ENCODE measurements at places on chromosomes 16 and 17. TPM values are rescaled to one million over a fixed set of nuclear protein-coding genes. Genes with fewer than 3 reads are reported as not detected.

CD300E gene
- not detected for total RNA-seq

DNA sequence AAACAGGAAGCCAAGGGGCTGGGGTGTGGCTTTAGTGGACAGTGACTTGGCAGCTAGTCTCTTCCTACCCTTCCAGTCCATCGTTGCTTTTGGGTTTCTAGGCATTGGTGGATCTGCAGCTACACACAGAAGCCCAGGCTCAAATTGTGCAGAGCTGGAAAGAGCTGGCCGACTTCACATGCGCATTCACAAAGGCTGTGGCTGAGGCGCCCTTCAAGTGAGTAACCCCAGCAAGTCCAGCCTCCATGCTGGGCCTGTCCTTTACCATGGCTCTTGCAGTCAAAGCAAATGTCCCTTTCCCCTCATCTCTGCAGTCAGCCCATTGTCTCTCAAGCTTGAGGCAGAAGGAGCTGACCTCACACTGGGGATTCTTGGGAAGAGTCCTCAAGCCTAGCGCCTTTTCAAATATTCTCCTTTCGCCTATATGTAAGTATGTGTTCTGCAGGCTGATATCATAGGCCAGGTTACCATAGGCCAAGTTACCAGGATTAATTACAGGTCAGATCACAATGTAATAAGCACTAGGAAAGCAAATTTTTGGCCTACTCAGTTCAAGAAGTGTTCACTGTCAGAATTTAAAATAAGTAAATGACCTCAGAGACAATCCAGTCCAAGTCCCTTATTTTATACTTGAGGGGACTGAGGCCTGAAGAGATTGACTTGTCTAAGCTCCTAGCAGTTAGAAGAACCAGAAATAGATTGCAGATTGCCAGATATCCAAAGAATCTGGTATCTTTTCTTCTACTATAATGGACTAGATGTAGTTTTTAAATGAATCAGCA is 6.5 kb downstream of the EME1 start:
- H3K27me3 ChIP-seq = no peaks in the 10 kb centered on the region
- no peak overlapping the region for H3K27ac ChIP-seq
- H3K36me3 ChIP-seq = peaks cover 48% of the 10 kb centered on the region
- no peak for DNase-seq

DNA sequence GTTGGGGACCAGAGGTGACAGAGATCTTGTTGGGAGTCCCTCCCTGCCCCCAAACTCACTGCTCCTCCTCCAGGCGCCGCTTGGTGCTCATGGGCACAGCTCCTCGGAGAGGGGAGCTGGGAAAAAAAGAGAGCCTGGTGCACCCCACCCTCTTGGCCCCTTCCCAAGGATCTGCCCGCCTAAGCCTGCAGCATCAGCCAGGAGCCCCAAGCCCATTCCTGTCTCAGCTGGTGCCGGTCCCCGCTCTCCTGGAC is 400 bp downstream of the HCFC1R1 start:
- H3K4me3 ChIP-seq = peak overlapping the region; percentile 82
- H3K36me3 ChIP-seq = peaks cover 48% of the 10 kb centered on the region
- peaks cover 23% of the 10 kb centered on the region for H3K4me1 ChIP-seq
- peak overlapping the region; percentile 94 for H3K27ac ChIP-seq
- no peaks in the 10 kb centered on the region for H3K27me3 ChIP-seq

TPSB2 gene
- not detected for total RNA-seq

- H3K36me3 ChIP-seq = peaks cover 41% of the 10 kb centered on the region
- no peaks in the 10 kb centered on the region for H3K27me3 ChIP-seq
- H3K4me1 ChIP-seq = no peaks in the 10 kb centered on the region
Observed at GRCh38 chr16:70381604-70382342, 35.1 kb downstream of the DDX19A start.

DNA sequence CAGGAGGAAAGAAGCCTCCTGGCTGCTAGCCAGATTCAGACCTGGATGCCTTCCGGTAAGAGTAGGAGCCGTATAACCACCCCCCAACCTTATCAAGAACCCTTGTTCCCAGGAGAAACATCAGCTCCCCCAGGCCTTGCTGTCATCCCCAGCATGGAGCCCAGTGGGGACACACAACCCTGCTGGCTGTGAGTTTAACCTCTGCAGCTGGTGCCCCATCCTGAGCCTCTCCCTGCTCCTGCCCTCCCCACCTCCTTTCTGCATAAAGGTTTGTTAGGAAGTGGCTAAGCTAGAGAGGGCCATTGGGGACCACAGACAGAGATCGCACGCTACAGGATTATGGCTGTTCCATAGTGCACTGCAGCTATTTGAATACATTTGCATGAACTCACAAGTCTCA is 55.5 kb upstream of the RPL38 start:
- DNase-seq = no peak
- no peak overlapping the region for H3K4me3 ChIP-seq
- no peaks in the 10 kb centered on the region for H3K4me1 ChIP-seq
- H3K36me3 ChIP-seq = no peaks in the 10 kb centered on the region

GRCh38 chr16:48317614-48318315 is 67.4 kb downstream of the SIAH1 start:
- peaks cover 50% of the 10 kb centered on the region for H3K36me3 ChIP-seq
- DNase-seq = peak; percentile 24
- no peak overlapping the region for H3K27ac ChIP-seq
- H3K4me3 ChIP-seq = no peak overlapping the region
- H3K27me3 ChIP-seq = no peaks in the 10 kb centered on the region
- H3K4me1 ChIP-seq = no peaks in the 10 kb centered on the region

COQ7 gene
- total RNA-seq = 21.4 TPM

GRCh38 chr17:80453998-80454556 is 22.3 kb downstream of the NPTX1 start:
- H3K4me1 ChIP-seq = peaks cover 9% of the 10 kb centered on the region
- H3K4me3 ChIP-seq = peak overlapping the region; percentile 92
- H3K27me3 ChIP-seq = no peaks in the 10 kb centered on the region
- H3K36me3 ChIP-seq = no peaks in the 10 kb centered on the region

DNA sequence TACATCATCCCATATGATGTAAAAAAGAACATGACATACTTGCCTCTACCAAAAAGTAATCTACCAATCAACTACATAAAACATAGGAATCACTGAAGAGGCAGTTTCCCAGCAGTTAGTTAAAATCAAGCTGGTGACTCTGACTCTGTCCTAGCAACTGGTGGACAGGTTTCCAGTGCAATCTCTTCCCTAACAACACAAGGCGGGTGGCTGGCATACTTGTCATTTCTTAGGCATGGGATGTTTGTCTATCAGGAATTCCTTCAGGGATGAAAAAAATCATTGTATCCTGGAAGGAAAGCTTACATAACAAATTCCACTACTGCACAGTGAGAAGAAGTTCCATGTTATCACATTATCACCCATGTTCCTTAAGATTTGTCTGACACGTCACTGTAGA is 50.9 kb downstream of the HELZ start:
- H3K4me3 ChIP-seq = no peak overlapping the region
- DNase-seq = no peak
- peaks cover 11% of the 10 kb centered on the region for H3K4me1 ChIP-seq
- no peak overlapping the region for H3K27ac ChIP-seq

DNA sequence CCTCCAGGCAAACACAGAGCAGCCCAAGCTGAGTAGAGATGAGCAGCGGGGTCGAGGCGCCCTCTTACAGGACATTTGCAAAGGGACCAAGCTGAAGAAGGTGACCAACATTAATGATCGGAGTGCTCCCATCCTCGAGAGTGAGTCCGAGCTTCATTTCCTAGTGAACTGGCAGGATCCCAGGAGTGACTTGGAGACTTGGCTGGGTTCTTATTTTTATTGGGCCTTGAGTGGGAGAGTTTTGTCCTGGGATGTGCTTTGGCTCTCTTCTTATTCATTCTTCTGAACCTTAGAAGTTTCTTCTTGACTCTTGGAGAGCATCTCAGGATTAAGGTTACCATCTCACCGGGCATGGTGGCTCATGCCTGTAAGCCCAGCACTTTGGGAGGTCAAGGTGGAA is 27.2 kb upstream of the CDC6 start:
- H3K27ac ChIP-seq = no peak overlapping the region
- H3K4me1 ChIP-seq = no peaks in the 10 kb centered on the region
- DNase-seq = no peak
- H3K27me3 ChIP-seq = no peaks in the 10 kb centered on the region

MLST8 gene
- total RNA-seq = 87.6 TPM

DNA sequence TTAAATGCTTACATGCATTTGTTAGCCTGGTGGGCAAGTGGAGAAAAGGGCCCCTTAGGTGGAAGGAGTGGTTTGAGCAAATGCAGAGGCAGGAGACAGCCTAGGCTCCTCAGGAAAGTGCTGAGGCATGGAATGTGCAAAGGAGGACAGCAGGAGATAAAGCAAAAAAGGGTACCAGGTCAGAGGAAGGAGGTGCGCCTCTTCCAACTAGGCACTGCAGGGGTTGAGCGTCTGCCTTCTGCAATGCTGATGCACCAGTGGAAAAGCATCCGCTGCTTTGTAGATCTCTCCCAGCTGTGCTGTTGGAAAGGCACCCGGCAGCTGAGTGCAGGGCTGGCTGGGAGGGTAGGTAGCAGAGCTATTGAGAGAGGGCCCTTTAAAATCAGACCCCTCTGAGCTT is 287.0 kb upstream of the XYLT1 start:
- DNase-seq = no peak
- no peaks in the 10 kb centered on the region for H3K36me3 ChIP-seq
- no peaks in the 10 kb centered on the region for H3K27me3 ChIP-seq
- no peak overlapping the region for H3K4me3 ChIP-seq

DNA sequence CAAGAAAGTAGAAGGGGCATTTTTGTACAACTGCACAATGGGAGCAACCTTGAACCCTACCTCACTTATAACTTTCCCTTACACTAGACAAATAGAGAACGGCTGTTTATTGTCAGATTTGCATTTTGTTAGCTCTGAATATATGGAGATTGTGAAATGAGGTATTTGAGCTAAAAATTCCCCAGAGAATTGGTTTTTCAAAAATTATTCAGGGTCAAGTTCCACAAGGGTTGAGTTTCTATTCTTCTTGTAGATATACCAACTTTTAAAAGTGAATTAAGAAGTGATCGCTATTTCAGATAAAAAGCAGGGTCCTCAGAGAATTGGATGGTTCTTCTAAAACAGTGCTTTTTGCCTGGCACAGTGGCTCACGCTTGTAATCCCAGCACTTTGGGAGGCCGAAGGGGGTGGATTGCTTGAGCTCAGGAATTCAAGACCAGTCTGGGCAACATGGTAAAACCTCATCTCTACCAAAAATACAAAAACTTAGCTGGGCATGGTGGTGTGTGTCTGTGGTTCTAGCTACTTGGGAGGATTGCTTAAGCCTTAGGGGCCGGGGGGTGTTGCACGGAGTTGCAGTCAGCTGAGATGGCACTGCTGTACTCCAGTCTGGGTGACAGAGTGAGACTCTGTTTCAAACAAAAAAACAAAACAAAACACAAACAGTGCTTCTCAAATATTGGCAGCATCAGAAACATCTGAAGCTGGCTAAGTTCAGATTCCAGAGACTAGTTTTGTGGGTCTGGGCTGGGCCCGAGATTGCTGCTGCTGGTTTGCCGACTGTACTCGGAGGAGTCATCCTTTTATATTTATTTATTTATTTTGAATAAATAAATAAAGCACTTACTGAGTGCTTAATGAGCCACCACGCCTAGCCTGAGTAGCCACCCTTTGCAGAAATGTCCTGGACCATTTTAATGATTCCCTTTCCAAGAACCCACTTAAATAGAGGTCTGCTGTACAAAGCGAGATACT is 50.9 kb downstream of the PECAM1 start:
- peaks cover 33% of the 10 kb centered on the region for H3K4me1 ChIP-seq
- H3K36me3 ChIP-seq = no peaks in the 10 kb centered on the region
- no peak for DNase-seq
- H3K27ac ChIP-seq = no peak overlapping the region

GRCh38 chr17:6592173-6592572 is 35.8 kb upstream of the PITPNM3 start:
- peaks cover 21% of the 10 kb centered on the region for H3K4me1 ChIP-seq
- H3K27ac ChIP-seq = peak overlapping the region; percentile 64
- H3K4me3 ChIP-seq = peak overlapping the region; percentile 8
- no peaks in the 10 kb centered on the region for H3K27me3 ChIP-seq
- DNase-seq = no peak
- peaks cover 80% of the 10 kb centered on the region for H3K36me3 ChIP-seq

GRCh38 chr17:48228720-48229119 is 121.2 kb downstream of the SNX11 start:
- peaks cover 55% of the 10 kb centered on the region for H3K27me3 ChIP-seq
- no peak for DNase-seq
- H3K4me3 ChIP-seq = no peak overlapping the region
- H3K36me3 ChIP-seq = no peaks in the 10 kb centered on the region

DNA sequence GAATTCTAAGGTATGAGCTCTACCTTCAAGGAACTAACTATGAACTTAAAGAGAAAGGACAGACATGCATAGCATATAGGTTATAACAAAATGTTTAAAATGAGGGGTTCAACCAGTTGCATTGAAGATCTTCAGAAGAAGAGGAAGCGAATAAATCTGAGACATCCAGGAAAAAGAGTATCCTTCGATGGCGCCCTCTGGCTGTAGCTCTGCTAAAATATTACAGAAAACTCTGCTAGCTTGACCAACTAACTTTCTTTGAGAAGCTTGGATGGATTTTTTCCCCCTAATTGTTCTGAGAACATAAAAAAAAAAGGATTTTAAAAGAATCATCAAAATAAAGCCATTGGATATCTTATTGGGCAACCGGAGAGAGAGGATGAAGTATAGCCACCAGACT is 659.9 kb upstream of the SOX9 start:
- no peak overlapping the region for H3K27ac ChIP-seq
- peak; percentile 55 for DNase-seq

TRPV3 gene
- 4.4 TPM for total RNA-seq
